Amniotic epithelial cell (primary cell): ENCODE measurements at places on chromosomes 11 and 22.

- DNase-seq, result no peak
These were observed 107.6 kb downstream of the WNT7B start for GRCh38 chr22:45869340-45869847.

GRCh38 chr22:18979957-18980356 is 43.9 kb upstream of the PRODH start:
- DNase-seq, result no peak

DNA sequence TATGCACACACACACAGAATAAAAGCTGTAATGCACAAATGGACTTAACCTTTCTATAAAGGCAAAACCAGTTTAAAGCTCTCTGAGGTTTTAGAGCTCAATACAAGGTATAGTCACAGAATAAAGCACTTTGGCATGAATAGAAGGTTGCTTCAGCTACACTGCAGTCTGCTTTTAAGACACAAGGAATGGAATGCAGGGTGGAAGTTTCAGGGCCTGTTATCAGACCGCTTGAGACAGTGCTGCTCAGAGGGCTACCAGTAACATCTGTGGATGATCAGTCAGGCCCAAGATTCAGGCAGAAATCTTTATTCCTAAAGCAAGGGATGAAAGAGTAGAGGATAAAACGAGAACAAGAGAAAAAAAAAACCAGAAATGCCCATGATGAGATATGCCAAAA is 46.7 kb downstream of the CD44 start:
- DNase-seq, result peak; percentile 73

DNA sequence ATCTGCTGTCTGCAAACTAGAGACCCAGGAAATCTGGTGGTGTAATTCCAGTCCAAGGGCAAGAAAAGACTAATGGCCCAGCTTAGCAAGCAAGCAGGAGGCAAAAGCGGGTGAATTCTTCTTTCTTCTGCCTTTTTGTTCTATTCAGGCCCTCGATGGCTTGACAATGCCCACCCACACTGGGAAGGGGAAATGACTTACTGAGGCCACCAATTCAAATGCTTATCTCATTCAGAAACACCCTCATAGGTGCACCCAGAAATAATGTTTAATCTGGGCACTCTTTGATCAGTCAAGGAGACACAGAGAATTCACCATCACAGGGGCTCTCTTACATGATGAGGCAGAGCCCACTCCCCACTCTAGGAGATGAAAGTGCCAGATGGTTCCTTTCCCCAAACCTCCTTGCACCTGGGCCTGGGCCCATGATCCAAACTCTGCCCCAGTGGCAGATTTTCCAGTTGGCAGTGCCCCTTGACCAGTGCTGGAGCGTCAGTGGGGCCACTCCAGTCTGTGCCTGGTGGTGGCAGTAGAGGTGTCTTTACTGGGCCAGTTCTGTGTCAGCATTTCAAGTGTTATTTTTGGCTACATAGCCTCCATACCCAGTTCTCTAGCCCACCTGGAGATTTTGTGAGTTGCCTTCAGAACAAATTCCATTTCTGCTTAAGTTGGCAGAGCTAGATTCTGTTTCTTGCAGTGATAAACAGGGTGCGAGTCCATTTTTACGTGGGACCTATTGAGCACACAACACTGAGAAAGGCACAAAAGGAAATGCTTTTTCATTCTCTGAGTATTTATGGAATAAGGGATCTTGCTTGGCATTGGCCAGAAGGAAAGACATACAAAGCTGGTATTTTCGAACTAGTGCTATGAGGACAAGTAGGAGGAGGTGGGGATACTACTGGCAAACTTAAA is 7.5 kb downstream of the ELMOD1 start:
- DNase-seq, result no peak

GRCh38 chr11:5665051-5665570 is 19.8 kb downstream of the TRIM5 start:
- no peak for DNase-seq

- DNase-seq, result no peak
These were observed 12.0 kb upstream of the CAT start for GRCh38 chr11:34426766-34427185.

DNA sequence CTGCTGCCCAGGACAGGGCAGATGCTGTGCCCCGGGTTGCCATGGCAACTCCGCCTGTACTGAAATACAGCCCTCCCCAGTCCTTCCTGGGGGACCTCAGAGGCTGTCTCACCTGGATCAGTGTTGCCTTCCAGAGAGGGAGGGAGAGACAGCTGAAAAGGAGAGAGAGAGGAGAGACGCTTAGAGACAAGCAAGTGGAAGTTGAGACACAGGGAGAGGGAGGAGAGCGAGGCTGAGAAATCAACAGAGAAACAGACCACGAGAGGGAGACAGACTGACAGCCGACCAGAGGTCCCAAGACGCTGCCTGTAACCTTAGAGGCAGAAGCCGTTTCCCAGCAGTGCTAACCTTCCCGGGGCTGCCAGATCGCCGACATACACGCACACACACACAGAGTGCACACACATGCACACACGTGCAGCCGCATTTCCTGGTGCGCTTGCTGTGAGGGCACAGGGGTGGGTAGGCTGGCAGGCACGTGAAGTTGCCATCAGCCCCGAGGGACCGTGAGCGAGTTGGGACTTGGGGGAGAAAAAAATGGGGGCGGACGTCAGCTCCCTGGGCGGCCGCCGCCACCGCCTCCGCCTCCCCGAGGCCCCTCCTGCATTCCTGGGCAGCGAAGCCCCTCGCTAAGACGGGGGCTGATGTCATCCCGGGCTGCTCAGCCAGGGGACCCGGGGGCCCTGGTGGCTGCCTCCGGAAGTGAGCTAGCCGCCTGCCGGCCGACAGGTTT is 88.6 kb upstream of the CRYBB3 start:
- DNase-seq, result peak; percentile 86

GRCh38 chr11:8593935-8594909 is at the start of gene STK33:
Gene STK33, minus strand, starts transcription at chr11:8594228. Its CDS starts 119,323 bp downstream, at chr11:8474905.
- peak; percentile 32 for DNase-seq

DNA sequence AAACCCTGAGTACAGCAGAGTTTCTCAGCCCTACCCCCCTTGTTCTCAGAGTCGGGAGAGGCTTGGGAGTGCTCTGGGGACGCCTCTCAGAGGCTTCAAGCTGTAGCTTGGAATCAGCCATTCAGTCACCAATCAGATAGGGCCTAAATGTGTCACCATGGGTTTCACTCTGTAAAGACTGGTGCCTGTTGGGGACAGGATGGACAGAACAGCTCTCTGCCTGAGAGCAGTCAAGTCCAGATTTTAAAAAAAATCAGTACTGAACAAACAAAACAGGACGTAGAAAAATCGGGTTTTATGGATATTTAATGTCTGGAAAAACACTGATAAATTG is 1.3 kb downstream of the FADD start:
- no peak for DNase-seq

DNA sequence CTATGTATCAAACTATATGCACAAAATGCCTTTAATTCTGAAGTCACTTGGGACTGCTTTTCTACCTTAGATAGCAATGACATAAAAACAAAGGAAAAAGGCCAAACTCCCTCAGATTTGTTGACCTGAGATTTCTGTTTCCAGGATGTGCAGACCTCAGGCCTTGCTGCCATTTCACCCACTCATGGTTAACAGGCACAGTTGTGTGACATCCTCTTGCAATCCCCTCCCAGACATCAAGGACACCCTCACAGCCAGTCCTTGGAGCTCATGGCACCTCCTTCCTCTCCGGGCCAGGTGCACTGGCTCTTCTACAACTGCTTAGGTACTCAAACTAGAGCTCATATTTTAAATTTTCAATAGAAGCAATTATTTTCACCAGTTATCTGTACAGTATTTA is 37.3 kb downstream of the SERPIND1 start:
- no peak for DNase-seq

DNA sequence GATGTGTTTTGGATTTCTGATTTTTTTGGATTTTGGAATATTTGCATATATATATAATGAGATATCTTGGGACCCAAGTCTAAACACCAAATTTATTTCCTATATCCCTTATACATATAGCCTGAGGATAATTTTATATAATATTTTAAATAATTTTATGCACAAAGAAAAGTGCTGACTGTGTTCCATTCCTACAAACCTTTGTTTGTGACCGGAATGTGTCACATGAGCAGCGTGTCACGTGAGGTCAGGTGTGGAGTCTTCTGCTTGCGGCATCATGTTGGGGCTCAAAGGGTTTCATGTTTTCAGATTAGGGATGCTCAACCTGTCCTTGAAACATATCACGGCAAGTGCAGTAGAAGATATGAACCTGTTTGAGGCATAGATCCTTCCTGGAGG is 65.6 kb downstream of the SCN3B start:
- no peak for DNase-seq

GRCh38 chr22:41092847-41093411 is 537 bp downstream of the EP300 start:
- DNase-seq, result peak; percentile 37

- DNase-seq, result no peak
These were observed 62.6 kb downstream of the PRCP start for GRCh38 chr11:82837650-82838049.

DNA sequence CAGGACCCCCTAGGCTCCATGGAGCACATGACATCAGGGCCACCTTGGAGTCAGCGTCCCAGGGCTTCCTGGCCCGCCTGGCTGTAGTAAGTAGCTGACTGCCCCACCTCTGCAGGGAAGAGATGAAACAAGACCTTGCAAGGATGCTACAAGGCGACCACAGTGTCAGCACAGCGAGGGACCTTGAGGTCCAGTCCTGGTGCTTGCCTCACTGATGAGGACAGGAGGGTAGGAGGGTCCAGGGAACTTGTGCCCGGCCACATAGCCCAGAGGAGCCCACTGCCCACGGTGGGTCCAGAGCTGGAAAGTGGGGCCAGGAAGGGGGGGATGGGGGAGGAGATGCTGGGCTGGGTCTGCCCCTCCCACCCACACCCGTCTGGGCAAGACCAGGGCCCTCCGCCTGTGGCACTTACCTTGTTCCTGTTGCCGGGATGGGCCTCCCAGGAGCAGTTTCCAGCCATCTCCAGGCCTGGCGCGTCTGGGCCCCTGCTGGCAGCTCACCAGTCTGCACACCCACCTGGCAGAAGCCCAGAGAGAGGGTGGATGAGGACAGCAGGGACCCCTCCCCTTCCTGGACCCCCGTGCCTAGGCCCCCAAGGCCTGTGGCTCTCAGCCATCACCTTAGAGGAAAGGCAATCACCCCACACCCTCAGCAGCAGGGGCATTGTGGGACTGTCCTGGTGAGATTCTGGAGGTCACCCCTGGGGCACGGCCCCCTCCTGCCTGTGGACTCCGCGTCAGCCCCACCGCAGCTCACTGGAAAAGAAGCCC is 3.4 kb downstream of the MRGPRF start:
- no peak for DNase-seq

GRCh38 chr11:110857892-110858546 is 145.8 kb upstream of the ARHGAP20 start:
- peak; percentile 98 for DNase-seq

GRCh38 chr11:60281485-60281884 is 1.0 kb downstream of the MS4A4A start:
- no peak for DNase-seq

GRCh38 chr22:30336752-30337460 is 10.2 kb upstream of the TBC1D10A start:
- no peak for DNase-seq

GRCh38 chr11:16596231-16596630 is 142.2 kb upstream of the C11orf58 start:
- DNase-seq, result no peak

DNA sequence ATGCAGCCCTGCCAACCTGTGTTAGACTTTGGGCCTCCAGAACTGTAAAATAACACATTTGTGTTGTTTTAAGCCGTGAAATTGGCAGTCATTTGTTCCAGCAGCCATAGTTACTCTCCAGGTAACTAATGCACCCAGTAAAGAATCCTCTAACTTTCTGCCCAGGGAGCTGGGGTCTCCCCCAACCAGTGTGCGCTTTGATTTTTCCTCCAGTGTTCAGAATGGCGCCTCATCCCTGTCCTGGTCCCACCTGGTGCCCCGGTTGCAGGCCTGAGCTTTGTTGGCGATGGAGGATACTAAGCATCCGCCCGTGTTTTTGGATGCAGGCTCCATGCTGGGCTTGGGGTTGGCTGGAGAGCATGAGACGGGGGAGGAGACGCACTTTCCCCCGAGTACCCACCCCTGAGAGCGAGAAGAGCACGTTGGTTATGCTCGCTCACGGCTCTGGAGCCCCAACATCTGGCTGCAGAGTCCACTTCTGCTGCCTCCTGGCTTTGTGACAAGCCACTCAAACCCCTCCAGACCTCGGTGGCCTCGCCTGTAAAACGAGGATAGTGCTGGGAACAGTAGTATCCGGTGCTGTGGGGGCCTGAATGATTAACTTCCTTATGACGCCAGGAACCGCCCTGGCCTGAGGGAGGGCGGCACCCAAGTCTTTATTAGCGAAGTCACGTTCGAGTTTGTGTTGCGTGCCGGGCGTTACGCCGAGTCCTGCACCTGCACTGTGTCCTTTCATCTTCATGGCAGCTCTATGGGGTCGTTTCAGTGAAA is 25.8 kb downstream of the MRGPRD start:
- no peak for DNase-seq

- no peak for DNase-seq
These were observed 44.9 kb upstream of the EIF3D start for GRCh38 chr22:36573815-36574363.

GRCh38 chr11:113142508-113142907 is 171.9 kb upstream of the TTC12 start:
- DNase-seq, result no peak

- DNase-seq, result peak; percentile 2
These were observed 90.5 kb upstream of the DBX1 start for GRCh38 chr11:20250644-20251247.

- DNase-seq, result no peak
These were observed 6.9 kb downstream of the CDC42EP1 start for GRCh38 chr22:37566903-37567798.

- no peak for DNase-seq
These were observed 351.5 kb downstream of the TBC1D22A start for GRCh38 chr22:47113853-47114415.
